Left renal pelvis (tissue), 4 donors: ENCODE measurements at places on chromosomes 7 and 10.

- no peak for DNase-seq
Measured at GRCh38 chr7:44172803-44173424, 16.3 kb downstream of the GCK start.

- no peak for DNase-seq
Measured at GRCh38 chr7:46979439-46979838, 602.5 kb downstream of the TNS3 start.

- DNase-seq: no peak
Measured at GRCh38 chr10:72832701-72833100, 60.8 kb upstream of the OIT3 start.

GRCh38 chr10:48907730-48908129 is 31.9 kb downstream of the LRRC18 start:
- no peak for DNase-seq

DNA sequence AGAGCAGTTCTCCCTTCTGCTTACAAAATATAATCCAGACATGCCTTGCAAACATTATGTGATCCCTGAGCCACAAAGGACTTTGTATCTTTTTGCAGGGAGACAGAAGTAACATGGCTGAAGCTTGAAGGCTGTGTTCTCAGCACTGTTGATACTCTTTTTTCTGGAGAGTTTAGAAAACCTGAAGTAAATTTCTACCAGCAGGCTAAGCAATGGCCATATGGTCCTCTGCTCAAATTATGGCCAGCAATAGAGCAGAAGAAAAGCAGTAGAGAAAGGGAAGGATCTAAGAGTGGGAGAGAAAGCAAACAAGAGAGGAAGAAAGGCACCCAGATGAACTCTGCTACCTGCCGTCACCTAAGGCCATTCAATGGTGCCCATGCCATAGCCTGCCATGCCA is 98.4 kb downstream of the ABLIM1 start:
- DNase-seq: no peak

DNA sequence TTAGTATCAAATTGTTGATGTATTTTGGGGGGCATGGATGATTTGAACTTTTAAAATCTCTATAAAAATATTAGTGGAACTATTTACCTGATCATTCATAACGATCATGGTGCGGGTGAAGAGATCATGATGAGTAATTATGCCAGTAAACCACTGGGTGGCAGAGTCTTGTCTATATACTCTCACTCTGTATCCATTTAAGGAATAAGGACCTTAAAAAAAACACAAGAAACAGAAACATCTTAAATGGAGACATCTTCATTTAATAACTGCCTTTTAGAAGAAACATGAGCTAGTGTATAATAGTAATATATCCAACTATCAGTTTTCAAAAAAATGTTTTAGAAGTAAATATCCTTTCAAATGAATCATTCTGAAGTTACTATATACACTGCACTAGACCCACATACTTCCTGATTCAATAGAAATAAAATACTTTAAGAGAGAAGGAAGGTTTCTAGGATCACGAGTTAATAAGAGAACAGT is 84.0 kb downstream of the NRBF2 start:
- no peak for DNase-seq

GRCh38 chr10:62034096-62034640 is 132.7 kb downstream of the ARID5B start:
- DNase-seq: no peak

DNA sequence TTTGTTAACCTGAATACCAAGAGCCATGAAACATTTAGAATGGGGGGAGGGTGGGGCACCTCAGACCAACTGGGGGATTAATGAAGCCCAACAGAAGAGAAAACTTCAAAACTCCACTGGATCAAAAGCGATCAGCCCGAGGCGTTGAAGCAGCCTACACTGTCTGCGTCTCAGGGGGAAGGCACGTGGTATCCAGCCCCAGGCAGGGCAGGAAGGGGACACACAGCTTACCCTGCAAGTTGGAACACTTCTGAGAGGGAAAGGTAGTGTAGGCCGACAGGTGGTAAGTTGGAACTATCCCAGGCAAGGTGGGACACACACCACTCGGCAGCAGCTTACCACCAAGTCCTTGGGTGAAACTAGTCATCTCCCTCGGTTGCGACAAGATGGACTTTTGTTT is 102.9 kb downstream of the TAX1BP1 start:
- no peak for DNase-seq
